Activated CD4-positive, alpha-beta T cell treated with anti-CD3 and anti-CD28 coated beads for 36 hours (primary cell): ENCODE measurements at places on chromosomes 1 and 21. TPM values are rescaled to one million over a fixed set of nuclear protein-coding genes. Genes with fewer than 3 reads are reported as not detected.

- no peaks in the 10 kb centered on the region for H3K27me3 ChIP-seq
- peak; percentile 67 for DNase-seq
- H3K4me3 ChIP-seq: peak overlapping the region; percentile 97
- H3K36me3 ChIP-seq: peaks cover 2% of the 10 kb centered on the region
- H3K27ac ChIP-seq: peak overlapping the region; percentile 96
- H3K4me1 ChIP-seq: peaks cover 28% of the 10 kb centered on the region
These were observed 1.6 kb upstream of the NPHP4 start for GRCh38 chr1:5993556-5994491.

- no peaks in the 10 kb centered on the region for H3K27me3 ChIP-seq
- no peak for DNase-seq
- peaks cover 21% of the 10 kb centered on the region for H3K36me3 ChIP-seq
- no peak overlapping the region for H3K4me3 ChIP-seq
- no peak overlapping the region for H3K27ac ChIP-seq
These were observed 7.9 kb downstream of the LYST start for GRCh38 chr1:235858766-235859165.

The RAB7B gene
- not detected for total RNA-seq

The RGS13 gene
- total RNA-seq: not detected

The TCEA3 gene
- 6.8 TPM for total RNA-seq
